ENCODE measurements at places on chromosomes 12 and 14.

DNA sequence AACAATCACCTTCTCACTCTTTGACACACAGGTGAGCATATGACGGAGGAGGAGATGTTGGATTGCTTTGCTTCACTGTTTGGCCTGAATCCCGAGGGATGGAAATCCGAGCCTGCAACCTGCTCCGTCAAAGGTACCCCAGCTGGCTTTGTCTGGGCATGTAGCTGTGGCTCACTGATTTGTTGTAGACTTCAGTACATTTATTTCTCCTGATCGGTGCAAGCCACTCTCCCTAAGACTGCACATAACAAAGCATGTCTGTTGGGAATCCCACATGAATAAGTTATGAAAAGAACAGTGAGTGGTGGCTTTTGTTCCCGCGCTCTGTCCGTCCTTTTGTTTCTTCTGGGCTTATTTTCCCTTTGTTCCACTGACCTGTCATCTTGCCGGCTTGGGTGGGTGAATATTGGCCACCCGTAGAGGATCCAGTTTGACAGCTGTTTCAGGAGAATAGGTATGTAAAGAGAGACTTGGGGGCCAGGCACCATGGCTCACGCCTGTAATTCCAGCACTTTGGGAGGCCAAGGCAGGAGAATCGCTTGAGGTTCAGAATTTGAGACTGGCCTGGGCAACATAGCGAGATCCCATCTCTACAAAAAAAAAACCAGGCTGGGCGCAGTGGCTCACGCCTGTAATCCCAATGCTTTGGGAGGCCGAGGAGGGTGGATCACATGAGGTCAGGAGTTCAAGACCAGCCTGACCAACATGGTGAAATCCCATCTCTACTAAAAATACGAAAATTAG, 20.0 kb upstream of the BCL7A start:
- DNase-seq: no peak

GRCh38 chr12:57896434-57897201, 44.7 kb upstream of the ATP23 start:
- DNase-seq: no peak

- DNase-seq: no peak
These were observed 9.8 kb downstream of the NPC2 start for GRCh38 chr14:74483321-74483720.

DNA sequence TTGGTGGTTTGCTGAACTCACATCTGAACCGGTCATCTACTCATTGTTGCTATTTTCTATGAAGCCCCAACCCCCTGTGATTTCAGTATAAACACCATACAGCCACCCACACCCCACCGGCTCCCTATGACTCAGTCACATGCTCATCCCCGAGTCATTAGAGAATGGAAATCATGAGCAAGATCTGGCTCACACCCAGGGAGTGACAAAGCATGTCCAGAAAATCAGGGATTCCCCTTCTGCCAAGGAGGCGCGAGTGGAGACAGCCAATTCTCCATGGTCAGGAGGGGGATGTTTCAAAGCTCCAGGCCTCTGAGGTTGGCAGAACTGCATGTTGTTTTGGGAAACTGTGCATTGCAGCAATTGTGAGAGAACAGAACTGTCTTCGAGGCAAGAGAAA, 657.5 kb upstream of the TBX3 start:
- DNase-seq: no peak

- no peak for DNase-seq
These were observed 20.0 kb downstream of the TMEM132C start for GRCh38 chr12:128286970-128287369.

DNA sequence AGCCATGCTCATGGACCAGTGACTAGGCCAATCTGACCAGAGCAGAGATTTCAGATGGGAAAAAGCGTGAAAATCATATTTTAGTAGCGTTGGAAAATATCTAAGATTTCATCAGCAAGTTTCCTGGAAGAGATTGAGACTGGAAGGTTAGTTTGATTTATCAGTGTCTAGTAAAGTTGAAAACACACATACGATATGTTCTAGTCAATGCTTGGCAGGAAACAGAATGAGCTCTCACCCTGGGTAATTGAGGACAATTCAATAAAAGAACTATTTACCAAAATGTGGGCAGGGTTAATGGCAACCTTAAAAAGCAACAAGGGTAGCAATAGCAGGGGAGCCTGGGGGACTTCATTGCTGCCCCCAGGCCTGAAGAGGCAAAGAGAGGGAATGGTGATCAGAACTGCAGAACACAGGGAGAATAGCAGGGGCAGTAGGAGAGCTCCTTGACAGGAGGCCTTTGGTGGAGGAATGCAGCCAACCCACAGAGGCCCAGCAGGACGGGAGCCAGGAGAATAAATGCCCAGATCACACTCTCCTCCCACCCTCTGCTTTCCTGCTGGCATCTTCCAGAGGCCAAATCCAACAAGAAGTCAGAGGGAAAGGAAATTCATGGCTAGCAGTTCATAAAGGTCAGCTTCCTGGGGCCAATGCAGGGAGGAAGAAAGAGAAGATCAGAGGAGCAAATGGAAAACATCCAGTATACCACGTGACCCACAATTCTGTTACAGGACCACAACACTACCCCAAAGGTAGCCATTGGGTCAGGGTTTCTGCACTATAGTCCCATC, 27.6 kb upstream of the LRP6 start:
- DNase-seq: no peak

GRCh38 chr12:71945121-71945520, 6.5 kb downstream of the TPH2 start:
- no peak for DNase-seq

- DNase-seq: no peak
These were observed 14.9 kb downstream of the DTX1 start for GRCh38 chr12:113071135-113072112.

- no peak for DNase-seq
These were observed 82.4 kb upstream of the RESF1 start for GRCh38 chr12:31876568-31877424.
